Type B pancreatic cell (in vitro differentiated cells): ENCODE measurements at places on chromosomes 5 and 9. TPM values are rescaled to one million over a fixed set of nuclear protein-coding genes. Genes with fewer than 3 reads are reported as not detected.
A peak's percentile ranks its signal among the peaks of the same experiment; 100 is the strongest.

- peaks cover 9% of the 10 kb centered on the region for H3K36me3 ChIP-seq
- DNase-seq: no peak
- no peaks in the 10 kb centered on the region for H3K27me3 ChIP-seq
- H3K27ac ChIP-seq: peak overlapping the region; percentile 86
Measured at GRCh38 chr9:91211414-91211813, 150.3 kb downstream of the AUH start.

DNA sequence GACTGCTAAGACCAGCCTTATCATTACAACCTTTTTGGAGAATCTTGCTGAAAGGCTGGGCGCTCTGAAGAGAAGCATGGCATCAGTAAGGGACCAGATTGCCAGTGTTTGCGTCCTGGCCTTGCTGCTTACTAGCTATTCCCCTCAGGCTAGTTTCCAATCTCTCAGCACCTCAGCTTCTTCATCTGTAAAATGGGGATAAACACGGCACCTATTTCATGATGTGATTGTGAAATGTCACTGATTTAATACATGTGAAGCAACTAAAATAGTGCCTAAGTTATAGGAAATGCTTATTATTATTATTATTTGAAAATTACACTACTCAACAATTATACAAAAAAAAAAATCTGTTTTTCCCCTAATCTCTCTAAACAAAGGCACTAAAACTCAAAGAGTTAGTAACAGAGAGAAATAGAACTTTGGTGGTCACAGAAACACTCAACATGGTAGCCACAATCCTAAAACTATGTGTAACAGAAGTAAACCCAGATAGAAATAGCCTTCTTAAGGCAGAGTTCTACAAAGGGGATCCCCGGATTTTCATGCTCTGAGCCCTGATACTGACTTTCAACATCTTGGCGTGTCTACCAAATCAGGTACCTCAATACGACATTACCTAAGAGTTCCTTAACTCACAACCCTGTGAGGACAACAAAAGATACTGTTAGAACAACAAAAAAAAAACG is 62.0 kb downstream of the ENC1 start:
- no peak for DNase-seq
- no peak overlapping the region for H3K27ac ChIP-seq
- H3K27me3 ChIP-seq: no peaks in the 10 kb centered on the region

DNA sequence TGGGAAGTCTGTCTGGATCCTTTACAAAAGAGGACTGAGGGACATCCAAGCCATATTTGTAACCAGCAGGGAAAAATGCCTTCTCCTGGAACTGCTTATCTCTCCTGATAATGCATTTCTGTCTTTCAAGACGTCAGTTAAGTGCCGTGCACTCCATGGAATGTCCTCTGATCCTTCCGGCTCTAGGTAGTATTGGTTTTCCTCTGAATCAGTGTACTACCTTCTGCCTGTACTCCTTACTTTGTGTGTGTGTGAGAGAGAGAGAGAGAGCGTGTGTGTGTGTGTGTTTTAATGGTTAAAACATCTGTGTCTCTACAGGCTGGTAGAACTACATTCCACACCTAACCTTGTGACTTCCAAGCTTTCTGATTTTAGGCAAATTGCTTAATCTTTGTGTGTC is 89.9 kb downstream of the PIP5K1B start:
- no peaks in the 10 kb centered on the region for H3K36me3 ChIP-seq
- no peaks in the 10 kb centered on the region for H3K27me3 ChIP-seq
- no peak for DNase-seq
- no peaks in the 10 kb centered on the region for H3K4me1 ChIP-seq

GRCh38 chr5:156794687-156795086 is 55.4 kb upstream of the PPP1R2B start:
- H3K4me1 ChIP-seq: peaks cover 5% of the 10 kb centered on the region
- H3K4me3 ChIP-seq: no peak overlapping the region
- no peak for DNase-seq

- DNase-seq: no peak
- H3K4me3 ChIP-seq: no peak overlapping the region
- H3K27me3 ChIP-seq: no peaks in the 10 kb centered on the region
- no peaks in the 10 kb centered on the region for H3K36me3 ChIP-seq
- H3K4me1 ChIP-seq: peaks cover under 1% of the 10 kb centered on the region
Measured at GRCh38 chr5:63097286-63097685, 518.7 kb downstream of the LRRC70 start.

DNA sequence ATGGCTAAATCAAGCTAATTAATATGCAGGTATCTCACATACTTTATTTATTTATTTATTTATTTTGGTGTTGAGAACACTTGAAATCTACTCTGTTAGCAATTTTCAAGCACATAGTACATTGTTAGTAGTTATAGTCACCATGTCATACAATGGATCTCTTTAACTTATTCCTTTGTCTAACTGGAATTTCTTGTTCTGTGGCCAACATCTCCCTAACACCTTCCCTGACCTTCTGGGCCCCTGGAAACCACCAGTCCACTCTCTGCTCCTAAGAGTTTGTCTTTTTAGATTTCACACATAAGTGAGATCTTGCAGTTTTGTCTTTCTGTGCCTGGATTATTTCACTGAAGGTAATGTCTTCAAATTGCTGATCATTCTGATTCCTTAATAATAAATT is 229.1 kb downstream of the SEMA5A start:
- no peaks in the 10 kb centered on the region for H3K27me3 ChIP-seq
- no peak overlapping the region for H3K27ac ChIP-seq
- H3K4me1 ChIP-seq: peaks cover 5% of the 10 kb centered on the region
- peaks cover 26% of the 10 kb centered on the region for H3K36me3 ChIP-seq
- H3K4me3 ChIP-seq: no peak overlapping the region

DNA sequence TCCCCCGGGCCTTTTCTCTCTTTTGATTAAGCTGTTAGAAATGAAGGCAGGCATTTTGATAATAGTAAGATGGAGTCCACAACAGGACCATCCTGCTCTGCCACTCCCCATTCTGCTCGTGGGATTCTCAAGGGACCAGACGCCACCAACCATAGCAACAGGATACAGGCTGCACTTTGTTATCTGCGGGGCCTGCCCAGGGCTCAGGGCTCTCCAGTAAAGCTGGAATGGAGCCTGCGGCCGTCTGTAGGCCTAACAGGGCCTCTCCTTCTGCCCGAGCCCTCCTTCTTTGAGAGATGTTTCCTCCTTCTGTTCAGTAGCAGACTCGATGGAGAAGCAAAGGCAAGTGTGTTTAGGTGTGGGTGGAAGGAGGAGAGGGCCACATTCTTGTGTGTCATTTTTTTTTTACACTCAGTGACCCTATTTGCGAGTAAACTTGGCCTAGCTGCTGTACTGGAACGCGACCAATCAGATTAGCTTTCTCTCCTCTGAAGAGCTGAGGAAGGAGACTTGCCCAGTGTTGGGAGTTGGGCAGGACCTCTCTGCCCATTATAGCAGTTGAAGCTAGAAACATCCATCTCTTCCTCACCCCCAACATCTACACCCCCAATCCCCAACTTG is 8.9 kb upstream of the EPB41L4B start:
- H3K4me3 ChIP-seq: peak overlapping the region; percentile 34
- no peaks in the 10 kb centered on the region for H3K36me3 ChIP-seq
- no peaks in the 10 kb centered on the region for H3K27me3 ChIP-seq
- peak overlapping the region; percentile 95 for H3K27ac ChIP-seq

GRCh38 chr5:90477621-90478215 is 3.1 kb downstream of the POLR3G start:
- peaks cover 3% of the 10 kb centered on the region for H3K27me3 ChIP-seq
- no peak overlapping the region for H3K27ac ChIP-seq
- no peak overlapping the region for H3K4me3 ChIP-seq
- H3K36me3 ChIP-seq: no peaks in the 10 kb centered on the region
- DNase-seq: no peak

DNA sequence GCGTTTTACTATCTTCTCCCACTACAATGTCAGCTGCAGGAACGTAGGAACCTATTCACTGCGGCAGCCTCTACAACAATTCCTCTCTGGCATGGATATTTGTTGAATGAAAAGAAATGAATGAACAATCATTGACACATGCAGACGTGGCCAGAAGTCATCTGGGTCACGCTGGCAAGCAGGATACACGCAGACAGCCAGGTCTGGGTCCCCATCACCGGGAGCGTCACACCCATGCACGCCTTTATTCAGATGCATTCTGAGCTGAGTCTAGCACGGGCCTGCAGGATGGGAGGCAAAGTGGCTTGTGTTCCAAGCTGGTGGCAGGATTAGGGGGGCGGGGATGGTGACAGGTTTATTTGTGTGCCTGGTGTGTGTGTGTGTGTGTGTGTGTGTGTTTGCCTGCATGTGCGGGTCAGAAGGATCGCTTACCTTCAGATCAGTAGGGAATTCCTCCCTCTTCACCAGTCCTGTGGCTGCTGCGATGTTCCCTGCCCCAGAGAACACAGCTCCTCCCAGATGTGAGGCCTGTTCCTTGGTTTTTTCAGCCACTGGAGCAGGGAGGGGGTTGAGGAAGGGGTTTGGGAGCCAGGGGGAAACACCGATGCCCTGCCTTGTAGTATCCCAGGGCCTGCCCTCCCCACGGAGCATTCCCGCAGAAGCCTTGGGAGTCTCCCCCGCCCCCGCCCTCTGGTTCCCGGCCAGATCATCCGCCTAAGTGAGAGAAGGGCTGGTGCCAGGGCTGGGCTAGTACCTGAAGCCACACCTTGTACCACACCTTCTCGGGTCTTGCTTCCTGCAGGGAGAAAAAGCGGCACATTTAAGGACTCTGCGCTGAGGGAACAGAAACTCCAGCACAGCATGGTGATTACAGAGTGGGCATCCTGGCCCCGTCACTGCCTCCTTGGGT is 4.1 kb downstream of the SNCB start:
- peaks cover 3% of the 10 kb centered on the region for H3K36me3 ChIP-seq
- peaks cover 7% of the 10 kb centered on the region for H3K4me1 ChIP-seq
- no peak overlapping the region for H3K27ac ChIP-seq
- DNase-seq: no peak
- peaks cover 93% of the 10 kb centered on the region for H3K27me3 ChIP-seq

DNA sequence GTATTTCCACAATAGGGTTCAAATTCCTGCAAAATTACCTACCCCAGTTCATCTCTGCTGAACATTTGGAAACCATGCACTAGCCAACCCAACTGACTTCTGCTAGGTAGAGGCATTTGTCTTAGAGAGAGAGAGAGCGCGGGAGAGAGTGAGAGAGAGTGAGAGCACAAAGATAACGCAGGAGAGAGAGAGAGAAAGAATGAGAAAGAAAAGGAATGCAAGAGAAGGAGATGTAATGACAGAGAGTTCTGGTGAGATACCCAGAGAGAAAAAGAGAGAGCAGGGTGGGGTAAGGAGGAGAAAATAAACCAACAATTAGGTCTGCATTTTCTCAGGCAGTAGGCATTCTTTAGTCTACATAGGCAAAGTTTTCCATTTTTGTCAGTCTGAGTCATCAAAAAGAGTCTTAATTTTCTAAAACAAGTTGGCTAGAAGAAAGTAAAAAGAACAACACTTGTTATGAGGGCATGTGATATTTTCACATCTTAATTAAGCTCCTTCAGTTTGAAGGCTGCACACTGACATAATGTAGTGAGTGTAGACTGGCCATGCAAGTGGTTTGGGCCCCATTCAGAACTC is 98.2 kb downstream of the MAP1B start:
- H3K27ac ChIP-seq: no peak overlapping the region
- DNase-seq: no peak

GRCh38 chr5:86039351-86039750 is 578.4 kb upstream of the COX7C start:
- no peak for DNase-seq
- H3K27me3 ChIP-seq: no peaks in the 10 kb centered on the region
- no peak overlapping the region for H3K4me3 ChIP-seq

Gene PCDHGB6
- 4.9 and 39.4 TPM in 2 replicates for total RNA-seq

Gene PCDHB2
- total RNA-seq: 33.7 and 36.3 TPM in 2 replicates

Gene MSX2
- total RNA-seq: 55.6 and 69.7 TPM in 2 replicates
